Activated CD8-positive, alpha-beta T cell treated with anti-CD3 and anti-CD28 coated beads, Interleukin-2, amount 10 ng/mL, durations not matched to agents 7 days and 5 days (primary cell): ENCODE measurements at places on chromosomes 4 and X. TPM values are rescaled to one million over a fixed set of nuclear protein-coding genes. Genes with fewer than 3 reads are reported as not detected.

DNA sequence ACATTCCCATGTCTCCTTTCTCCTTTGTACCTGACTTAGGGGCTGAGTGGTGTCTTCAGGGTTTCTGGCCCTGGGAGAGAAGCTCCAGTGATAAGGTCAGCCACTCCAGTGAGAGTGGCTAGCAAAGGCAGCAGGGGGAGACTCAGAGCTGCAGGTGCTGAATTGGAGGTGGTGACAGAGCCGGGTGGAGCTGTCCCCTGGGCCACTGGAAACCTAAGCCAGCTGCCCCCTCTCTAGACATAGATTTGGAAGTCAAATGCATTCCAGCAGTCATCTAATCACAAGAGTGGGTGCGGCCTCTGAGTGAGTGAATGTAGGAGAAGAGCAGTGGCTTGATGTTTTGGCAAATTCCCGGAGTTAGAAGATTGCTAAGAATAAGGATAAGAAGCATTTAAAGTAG, 28.5 kb downstream of the TRIM2 start:
- peaks cover 10% of the 10 kb centered on the region for H3K4me1 ChIP-seq
- peaks cover 31% of the 10 kb centered on the region for H3K27me3 ChIP-seq
- DNase-seq, result no peak
- H3K4me3 ChIP-seq, result no peak overlapping the region

DNA sequence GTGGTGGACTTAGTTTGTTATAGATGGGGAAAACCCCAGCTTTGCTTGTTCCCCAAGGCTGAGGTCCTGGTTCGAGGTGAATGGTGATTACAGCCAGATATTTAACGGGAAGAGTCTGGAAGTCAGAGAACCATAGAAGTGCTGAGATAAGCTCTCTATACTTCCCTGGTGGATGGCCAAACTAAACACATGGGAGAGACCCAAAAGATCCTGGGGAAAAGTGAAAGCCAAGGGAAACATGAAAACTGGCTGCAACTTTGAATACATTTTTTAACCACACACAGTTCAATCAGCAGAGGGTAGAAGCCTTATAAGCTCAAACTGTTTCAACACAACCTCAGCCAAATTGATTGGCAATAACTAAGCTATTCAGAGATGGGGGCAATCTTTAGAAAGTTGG, 29.3 kb upstream of the SRPX start:
- no peaks in the 10 kb centered on the region for H3K36me3 ChIP-seq
- peaks cover 17% of the 10 kb centered on the region for H3K27me3 ChIP-seq
- no peak overlapping the region for H3K4me3 ChIP-seq

GRCh38 chr4:101763576-101763975, 27.0 kb upstream of the BANK1 start:
- H3K27me3 ChIP-seq, result peaks cover 15% of the 10 kb centered on the region
- H3K4me3 ChIP-seq, result no peak overlapping the region
- H3K27ac ChIP-seq, result no peak overlapping the region

GRCh38 chr4:38106311-38106710, 146.1 kb downstream of the PTTG2 start:
- peaks cover 6% of the 10 kb centered on the region for H3K4me1 ChIP-seq
- no peak for DNase-seq
- H3K4me3 ChIP-seq, result no peak overlapping the region
- peak overlapping the region; percentile 39 for H3K27ac ChIP-seq
- no peaks in the 10 kb centered on the region for H3K27me3 ChIP-seq

DNA sequence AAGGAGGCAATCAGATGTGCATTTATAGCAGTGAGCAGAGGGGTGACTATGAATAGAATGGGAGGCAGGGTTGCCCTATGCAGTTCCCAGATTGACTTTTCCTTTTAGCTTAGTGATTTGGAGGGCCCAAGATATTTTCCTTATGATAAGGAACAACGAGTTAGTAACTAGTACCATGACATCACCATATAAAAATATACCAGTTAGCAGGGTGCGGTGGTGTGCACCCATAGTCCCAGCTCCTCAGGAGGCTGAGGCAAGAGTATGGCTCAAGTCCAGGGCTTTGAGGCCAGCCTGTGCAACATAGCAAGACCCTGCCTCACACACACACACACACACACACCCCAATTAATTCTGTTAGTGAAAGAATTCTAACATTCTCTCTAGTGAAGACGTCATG, 53.0 kb downstream of the IL13RA2 start:
- no peaks in the 10 kb centered on the region for H3K36me3 ChIP-seq
- no peaks in the 10 kb centered on the region for H3K4me1 ChIP-seq
- no peak for DNase-seq
- H3K4me3 ChIP-seq, result no peak overlapping the region

Gene CDX4
- not detected for total RNA-seq
